Stimulated activated CD8-positive, alpha-beta memory T cell treated with anti-CD3 and anti-CD28 coated beads, Interleukin-4, amount 100 ng/mL, for 1 hour (primary cell): ENCODE measurements at places on chromosomes 3 and 15.

GRCh38 chr3:108940568-108941263, 13.0 kb downstream of the GUCA1C start:
- DNase-seq: no peak

GRCh38 chr3:58324391-58325390, 8.0 kb upstream of the PXK start:
- DNase-seq: no peak

- no peak for DNase-seq
Observed at GRCh38 chr3:177574222-177574856, 377.1 kb upstream of the TBL1XR1 start.

- DNase-seq: no peak
Observed at GRCh38 chr3:127652246-127652995, 20.3 kb upstream of the ABTB1 start.

DNA sequence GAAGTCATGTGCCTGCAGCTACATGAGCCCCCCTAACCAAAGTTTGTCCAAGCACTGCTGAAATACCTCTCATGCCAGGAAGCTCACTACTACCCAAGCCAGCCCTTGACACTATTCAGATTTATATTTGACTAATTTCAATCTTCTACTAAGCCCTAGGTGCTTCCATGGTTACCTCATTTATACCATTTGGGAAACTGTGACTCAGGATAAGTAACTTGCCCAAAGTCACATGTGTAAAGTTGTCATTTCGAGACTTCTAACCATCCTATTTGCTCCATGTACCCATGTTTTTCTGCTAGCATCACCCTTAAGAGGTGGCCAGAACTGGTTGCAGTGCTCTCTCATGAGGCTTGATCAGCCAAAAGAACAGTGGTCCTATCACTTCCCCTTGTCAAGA, 20.7 kb upstream of the TIMP4 start:
- no peak for DNase-seq

DNA sequence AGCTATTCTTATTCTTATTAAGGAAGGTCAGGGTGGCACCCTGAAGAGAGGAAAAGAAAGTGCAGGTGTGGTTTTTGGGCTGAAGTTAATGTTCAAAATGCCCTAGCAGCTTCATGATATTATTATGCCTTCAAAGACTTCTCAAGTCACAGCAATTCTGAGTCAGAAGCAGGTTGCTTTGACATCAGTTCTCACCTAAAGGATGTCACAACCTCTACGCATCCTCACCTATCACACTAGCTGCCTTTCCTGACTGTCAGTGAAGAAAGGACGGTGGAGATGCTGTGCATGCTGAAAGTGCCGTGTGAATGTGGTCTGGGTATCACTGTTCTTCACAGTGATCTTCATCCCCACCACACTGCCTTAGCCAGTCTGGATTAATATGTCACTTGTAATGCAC, 49.6 kb downstream of the NPTN start:
- DNase-seq: no peak

DNA sequence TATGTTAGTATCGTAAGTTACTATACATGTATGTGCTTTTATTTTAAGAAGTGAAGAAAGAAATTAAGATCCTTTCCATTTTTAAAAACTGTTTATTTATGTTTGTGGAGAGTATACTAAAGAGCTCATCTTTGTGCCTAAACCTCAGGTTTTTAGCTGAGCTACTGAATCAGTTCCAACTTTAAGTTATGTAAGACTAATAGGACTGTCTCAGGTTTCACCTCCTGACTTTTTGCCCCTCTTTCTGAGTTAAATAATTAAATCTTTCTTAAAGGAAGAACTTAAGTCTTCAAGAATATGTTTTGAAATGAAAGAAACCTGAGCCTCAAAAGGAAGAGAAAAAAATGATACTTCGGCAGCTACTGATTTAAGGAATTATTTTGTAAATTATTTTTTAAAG, 2.6 kb downstream of the SLMAP start:
- DNase-seq: no peak

- no peak for DNase-seq
Observed at GRCh38 chr3:179264449-179264848, 13.5 kb upstream of the KCNMB3 start.

DNA sequence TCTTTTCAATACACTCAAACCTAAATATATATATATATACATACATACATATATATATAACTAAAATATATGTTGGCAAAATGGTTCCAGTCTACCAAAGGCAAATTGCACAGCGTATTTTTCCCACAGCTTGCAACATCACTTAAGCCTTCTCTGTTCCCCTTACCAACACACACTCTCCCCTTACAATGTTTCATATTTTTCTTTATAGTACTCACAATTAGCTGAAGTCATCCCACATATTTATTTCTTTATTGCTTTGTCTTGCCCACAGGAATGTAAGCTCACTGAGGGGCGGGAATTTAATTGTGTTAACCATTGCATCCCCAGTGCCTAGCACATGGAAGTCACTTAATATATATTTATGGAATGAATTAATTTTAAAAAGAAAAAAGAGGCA, 288.3 kb downstream of the ULK4 start:
- DNase-seq: no peak

- DNase-seq: no peak
Observed at GRCh38 chr15:59237119-59237855, 30.6 kb downstream of the LDHAL6B start.

- no peak for DNase-seq
Observed at GRCh38 chr3:112814266-112814665, 32.4 kb downstream of the CD200R1L start.

GRCh38 chr3:188524052-188524451, 370.1 kb downstream of the LPP start:
- DNase-seq: no peak

GRCh38 chr15:48858401-48858800, 19.5 kb upstream of the EID1 start:
- DNase-seq: no peak

GRCh38 chr15:89408372-89409183, 74.0 kb upstream of the POLG start:
- DNase-seq: no peak

- no peak for DNase-seq
Observed at GRCh38 chr3:190593075-190593474, 79.2 kb downstream of the IL1RAP start.

DNA sequence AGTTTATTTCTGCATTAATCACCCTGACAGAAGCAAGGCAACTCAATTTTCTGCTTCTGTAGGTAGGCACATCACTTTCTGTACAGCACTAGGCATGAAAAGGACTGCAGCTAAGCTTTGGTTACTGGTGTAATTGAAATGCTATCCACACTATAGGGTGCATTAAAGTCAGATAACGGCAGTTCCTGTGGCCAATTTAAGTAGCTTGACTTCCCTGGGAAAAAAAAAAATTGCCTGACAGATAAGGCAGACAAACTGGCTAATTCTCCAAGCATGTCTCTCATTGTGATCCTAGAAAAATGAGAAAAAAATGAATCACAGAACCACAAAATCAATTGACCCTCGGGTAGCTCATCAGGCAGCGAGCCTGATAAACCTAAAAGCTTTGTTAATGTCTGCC, 151.4 kb downstream of the MEIS2 start:
- DNase-seq: no peak

GRCh38 chr3:189778340-189778950, 147.3 kb downstream of the TP63 start:
- DNase-seq: no peak
